Stimulated activated CD8-positive, alpha-beta memory T cell treated with anti-CD3 and anti-CD28 coated beads, Interleukin-4, amount 100 ng/mL, for 4 hours (primary cell): ENCODE measurements at places on chromosomes 2 and 18.

- DNase-seq = no peak
Observed at GRCh38 chr2:5195636-5196035, 496.5 kb upstream of the SOX11 start.

DNA sequence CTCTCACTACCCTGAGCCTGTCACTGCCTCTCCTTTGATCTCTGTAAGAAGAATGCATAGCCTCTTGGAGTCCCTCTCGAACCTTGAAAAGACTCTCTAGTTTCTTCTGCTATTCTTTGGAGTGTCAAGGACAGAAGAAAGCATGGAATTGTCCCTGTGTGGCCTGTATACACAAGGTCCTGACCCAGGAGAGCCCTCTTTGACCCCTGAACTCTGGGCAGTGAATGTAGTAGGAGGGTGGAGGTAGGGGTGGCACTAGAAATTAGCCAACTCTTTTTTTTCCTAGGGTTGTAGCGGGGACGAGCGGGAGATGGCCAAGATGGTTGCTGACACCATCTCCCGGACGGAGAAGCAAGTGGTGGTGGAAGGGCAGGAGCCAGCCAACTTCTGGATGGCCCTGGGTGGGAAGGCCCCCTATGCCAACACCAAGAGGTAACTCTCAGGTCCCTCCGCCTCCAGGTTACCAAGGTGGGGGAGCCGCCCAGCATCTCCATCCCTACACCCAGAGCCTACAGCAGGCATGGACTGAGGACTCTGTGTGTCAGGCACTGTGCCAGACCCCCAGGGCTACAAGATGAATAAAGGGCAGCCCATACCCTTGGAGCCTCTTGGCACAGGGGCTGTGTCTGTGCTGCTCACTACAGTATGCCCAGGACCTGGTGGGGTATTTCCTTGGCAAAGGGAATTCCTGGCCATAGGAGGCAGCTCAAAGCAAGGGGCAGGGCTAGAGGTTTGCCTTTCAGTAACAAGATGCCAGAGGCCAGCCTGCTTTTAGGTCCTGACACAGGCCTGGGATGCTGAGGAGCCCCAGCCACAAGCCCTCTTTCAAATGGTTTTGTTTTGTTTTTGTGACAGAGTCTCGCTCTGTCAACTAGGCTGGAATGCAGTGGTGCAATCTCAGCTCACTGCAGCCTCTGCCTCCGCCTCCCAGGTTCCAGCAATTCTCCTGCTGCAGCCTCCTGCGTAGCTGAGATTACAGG lies 16.4 kb downstream of the VIL1 start:
- DNase-seq = no peak

DNA sequence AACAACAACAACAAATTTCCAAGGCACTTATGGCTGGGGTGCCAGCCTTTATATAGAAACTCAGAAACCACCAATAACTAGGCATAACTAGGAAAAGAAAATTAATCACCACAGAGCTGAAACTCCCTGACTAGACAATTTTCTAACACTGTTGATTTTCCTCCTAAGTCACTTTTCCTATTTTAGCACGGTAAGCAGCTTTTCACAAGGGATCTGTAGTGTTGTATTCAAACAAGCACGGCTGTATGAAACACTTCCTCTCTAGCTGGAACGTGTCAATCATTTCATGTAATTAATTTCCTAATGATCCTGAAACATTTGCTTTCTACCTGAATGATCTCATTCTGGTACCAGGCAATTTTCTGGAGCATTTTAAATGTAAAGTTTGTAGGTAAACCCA lies 645.0 kb downstream of the IRS1 start:
- no peak for DNase-seq

DNA sequence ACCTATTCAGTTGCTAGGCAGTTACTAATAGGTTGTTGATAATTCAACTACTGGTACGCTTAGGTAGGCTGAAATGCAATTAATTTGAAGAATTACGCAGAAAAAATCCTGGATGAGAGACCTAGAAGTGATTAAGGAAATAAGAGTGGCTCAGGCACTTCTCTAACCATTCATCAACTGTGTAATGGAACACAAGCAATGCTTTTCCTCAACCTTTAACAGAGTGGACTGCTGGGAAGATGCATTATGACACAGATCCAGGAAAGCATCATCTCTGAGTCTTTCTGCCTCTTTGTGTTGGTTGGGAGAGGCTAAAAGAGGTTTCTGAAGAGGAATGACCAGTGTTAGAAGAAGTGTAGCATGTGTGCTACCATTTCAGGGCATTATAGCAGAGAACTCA lies 992.2 kb downstream of the TSN start:
- no peak for DNase-seq

- DNase-seq = no peak
Observed at GRCh38 chr2:230809677-230810251, 55.0 kb upstream of the ITM2C start.

DNA sequence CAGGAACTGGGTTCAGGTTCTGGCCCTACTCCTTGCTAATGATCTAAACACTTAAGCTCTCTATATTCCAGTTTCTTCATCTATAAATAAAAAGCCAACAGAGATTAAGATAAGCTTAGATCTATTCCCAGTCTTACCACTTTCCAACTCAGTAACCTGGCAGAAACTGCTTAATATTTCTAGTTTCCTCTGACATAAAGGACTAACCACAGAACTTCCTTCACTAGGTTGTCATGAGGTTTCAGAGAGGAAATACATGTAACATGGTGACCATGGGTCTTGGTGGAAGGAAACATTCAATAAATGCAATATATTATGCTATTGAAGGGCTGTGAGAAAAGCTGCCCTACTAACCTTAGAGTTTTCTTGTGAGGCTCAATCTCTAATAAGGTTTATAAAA lies 114.4 kb upstream of the PDE1A start:
- no peak for DNase-seq

- DNase-seq = no peak
Observed at GRCh38 chr2:169771612-169772011, 27.1 kb upstream of the SSB start.

DNA sequence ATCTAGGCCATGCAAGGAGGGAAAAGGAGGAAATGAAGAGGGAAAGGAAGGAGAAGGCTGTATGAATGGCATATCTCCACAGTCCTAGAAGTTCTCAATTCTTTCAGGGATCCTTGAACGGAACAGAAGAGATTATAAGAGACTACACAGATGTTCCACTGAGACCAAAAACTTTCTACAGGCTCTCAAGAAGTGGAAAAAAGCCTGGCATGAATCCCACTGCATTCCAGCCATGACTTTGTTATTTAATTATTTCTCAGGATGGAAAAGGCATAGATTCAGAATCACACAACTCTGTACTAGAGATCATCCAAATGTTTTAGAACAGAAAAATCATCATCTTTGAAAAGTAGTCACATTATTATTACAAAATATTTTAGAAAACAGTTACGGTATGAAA lies 131.7 kb upstream of the CDH20 start:
- no peak for DNase-seq

DNA sequence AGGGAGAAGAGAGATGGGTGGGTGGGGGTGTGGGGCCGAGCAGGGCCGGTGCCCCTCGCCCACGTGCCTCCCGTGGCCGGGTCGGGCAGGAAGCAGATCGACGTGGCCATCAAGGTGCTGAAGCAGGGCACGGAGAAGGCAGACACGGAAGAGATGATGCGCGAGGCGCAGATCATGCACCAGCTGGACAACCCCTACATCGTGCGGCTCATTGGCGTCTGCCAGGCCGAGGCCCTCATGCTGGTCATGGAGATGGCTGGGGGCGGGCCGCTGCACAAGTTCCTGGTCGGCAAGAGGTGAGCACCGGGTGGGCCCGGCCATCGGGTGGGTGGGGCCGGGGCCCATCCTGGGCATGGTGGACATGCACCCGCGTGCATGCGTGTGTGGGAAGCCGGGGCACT lies 21.8 kb downstream of the ZAP70 start:
- DNase-seq = no peak

DNA sequence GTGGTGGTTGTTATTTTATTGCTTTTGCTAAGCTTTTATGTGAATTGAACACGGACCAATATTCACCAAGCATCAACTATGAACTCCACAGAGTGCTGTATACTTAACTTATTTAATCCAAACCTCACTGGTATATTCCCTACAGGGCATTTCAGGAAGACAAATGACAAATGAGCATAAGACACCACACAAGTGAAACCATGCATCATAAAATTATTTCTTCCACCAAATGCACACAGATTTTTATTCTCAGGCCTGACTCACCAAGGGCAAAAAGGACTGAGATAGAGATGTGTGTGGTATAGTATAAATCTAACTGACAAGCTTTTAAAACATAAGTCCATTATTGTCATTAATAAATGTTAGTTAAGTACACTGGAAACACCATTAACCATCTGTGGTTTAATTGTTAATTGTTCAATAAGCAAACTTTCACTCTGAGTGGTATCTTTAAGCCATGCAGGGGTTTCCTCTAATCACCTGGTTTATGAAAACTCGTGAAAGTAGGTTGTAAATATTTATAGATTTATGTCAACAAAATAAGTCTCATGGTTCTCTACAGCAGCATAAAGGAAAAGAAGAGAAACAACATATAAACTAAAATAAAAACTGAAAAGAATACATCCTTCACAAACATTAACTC lies 77.6 kb upstream of the CRIM1 start:
- no peak for DNase-seq

DNA sequence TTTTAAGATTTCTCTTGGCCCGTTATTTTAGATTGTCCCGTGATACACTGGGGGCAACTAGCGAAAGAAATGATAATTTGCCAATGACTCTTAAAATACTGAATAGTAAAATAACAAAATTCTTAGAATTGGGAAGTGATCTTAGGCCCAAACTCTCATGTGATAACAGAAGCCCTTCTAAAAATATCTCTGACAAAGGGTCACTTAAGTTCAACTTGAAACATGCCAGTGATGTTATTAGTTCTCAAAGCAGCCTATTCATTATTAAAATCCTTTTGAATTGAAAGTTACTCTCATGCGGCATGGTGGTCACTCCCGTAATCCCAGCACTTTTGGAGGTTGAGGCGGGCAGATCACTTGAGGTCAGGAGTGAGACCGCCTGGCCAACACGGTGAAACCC lies 920.9 kb downstream of the NRXN1 start:
- DNase-seq = no peak

- no peak for DNase-seq
Observed at GRCh38 chr2:62443886-62444285, 62.1 kb downstream of the TMEM17 start.

DNA sequence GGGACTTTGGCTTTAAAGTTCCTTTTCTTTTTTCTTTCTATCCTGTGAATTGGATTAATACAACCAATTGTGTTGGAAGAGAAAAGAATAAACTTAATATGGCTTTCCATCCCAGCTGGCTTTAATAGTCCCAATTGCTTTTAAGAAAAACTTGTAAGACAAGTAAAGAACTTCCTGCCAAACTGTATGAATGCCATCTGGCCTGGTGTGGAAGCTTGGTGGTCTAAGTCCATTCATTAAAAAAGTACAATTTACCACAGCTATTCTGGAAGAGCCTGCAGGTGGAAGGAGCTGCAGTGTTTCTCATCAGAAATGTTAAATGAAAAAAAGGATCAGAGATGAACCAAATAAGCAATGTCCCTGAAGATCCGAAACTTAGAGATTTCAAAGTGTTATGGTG lies 103.9 kb downstream of the KLHL14 start:
- DNase-seq = no peak

GRCh38 chr2:86081724-86082123 lies 24.0 kb downstream of the POLR1A start:
- DNase-seq = no peak
